ENCODE measurements at places on chromosomes 5 and 9. TPM values are rescaled to one million over a fixed set of nuclear protein-coding genes. Genes with fewer than 3 reads are reported as not detected.

The FBN2 gene
- total RNA-seq: 0.38 TPM

The CCNJL gene
- 1.6 TPM for total RNA-seq

The ADAMTS12 gene
- total RNA-seq: 18.6 TPM

The CXCL14 gene
- total RNA-seq: not detected

The KIAA1958 gene
- total RNA-seq: 0.68 TPM

The MYOT gene
- not detected for total RNA-seq

The PCDHB2 gene
- 1.1 TPM for total RNA-seq

The LYSMD3 gene
- total RNA-seq: 16.2 TPM

The FAM163B gene
- not detected for total RNA-seq

The SMC5 gene
- 5.9 TPM for total RNA-seq

The ANXA2R gene
- 1.4 TPM for total RNA-seq

The NIPAL4 gene
- not detected for total RNA-seq

The PRR16 gene
- total RNA-seq: 3.7 TPM

The SMIM32 gene
- not detected for total RNA-seq

The CHSY3 gene
- 4.0 TPM for total RNA-seq

The NKD2 gene
- total RNA-seq: 0.70 TPM

All from smooth muscle cell of the coronary artery (primary cell).